Activated CD4-positive, alpha-beta T cell treated with anti-CD3 and anti-CD28 coated beads, Interleukin-2, amount 50 U/mL, for 48 hours (primary cell): ENCODE measurements at places on chromosomes 1 and 21.
A peak's percentile ranks its signal among the peaks of the same experiment; 100 is the strongest.

DNA sequence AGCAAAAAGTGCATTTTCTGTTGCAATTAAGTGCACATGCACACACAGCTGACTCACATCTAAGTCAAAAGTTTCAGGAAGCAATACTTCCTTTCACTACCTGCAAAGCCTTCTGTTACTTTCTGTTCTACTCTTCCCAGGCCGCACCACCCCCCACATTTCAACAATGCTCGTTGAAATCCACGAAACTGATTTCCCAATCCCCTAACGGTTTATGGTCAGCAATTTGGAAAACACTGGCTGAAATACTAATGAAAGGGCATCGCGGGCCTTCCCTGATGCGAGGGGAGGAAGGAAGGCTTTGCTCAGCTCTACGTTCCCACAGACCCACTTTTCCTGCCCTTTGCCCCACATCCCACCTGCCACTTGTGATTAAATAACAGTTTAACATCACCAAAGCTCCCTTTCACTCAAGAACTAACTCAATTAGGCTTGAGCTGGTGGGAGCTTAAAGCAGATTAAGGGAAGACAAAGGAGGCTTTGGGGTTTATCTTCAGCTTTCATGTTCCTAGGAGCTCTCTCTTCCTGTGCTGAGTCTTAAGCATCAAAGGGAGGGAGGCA lies 243.2 kb upstream of the RAB4A start:
- DNase-seq: peak; percentile 11

DNA sequence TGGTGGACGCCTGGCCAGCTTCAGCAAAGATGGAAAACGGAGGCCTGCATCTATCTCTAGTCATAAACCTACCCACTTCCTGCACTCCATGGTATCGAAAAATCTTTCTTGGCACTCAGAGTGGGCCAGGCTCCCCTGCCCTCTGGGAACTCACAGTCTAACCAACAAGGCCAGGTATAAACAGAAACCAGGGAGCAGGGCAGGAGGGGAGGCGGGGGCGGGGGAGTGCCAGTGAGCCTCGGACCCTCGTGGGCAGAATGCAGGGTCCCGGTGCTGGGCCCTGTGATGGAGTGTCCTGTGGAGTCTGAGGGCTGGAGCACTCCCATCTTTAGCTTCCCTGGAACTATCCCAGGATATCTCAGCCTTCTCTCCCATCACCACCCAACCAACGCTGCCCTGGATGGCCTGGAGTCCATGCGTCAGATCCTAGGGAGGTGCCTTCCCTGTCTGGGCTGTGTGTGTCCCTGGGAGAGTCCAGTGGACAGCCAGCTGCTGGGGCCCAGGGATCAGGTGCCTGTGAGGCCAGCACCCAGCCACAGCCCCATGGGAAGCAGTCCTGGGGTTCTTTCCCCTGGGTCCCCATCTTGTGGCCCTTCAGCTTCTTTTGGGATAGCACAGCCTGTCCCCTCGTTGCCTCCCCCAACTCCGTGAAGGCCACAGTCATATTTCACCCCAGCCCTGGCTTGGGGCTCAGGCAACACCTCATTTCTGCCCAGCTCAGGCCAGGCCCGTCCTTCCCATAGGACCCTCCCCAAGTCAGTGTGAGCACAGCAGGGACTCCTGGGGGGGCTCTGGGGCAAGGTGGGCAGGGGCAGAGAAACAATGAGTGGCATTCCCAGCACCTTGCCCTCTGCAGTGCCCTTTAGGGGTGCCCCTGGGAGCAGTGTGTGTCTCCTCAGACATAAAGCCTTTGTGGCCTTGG lies 1.1 kb upstream of the EPS8L3 start:
- no peak for DNase-seq

DNA sequence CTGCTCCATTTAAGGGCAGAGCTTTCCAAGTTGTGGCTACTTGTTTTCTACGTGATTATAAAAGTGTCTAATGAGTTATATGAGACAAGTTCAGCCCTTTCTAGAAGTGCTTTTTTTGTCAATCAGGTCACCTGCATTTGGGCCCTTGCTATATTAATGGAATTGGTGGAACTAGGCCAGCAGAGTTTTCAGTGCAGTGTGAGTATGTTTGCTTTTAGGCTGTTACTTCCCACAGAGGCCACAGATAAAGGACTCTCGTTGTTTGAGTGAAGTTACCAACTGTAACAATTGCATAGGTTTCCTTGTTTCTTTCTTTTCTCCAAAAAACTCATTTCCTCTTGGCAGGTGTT lies 10.9 kb downstream of the SMAP2 start:
- no peak for DNase-seq

GRCh38 chr1:183003203-183003602 lies 20.0 kb upstream of the LAMC1 start:
- no peak for DNase-seq

GRCh38 chr1:48249868-48250267 lies 27.4 kb downstream of the SLC5A9 start:
- no peak for DNase-seq

DNA sequence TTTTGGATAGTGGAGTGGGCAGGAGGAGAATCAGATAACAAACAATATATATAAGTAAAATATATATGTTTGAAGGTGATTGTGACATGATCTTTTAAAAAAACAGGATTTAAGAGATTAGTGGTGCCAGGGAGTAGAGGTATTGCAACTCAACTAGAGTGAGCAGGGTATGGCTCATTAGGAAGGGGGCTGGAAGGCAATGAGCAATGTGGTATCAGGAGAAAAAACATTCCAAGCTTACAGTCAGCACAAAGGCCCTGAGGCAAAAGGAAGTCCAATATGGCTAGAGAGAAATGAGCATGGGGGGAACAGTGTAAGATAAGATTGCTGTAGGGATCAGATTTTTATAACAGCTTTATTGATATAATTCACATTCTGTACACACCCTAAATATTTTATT lies 5.3 kb upstream of the GADD45A start:
- no peak for DNase-seq

- no peak for DNase-seq
Observed at GRCh38 chr1:25737130-25737529, 62.9 kb upstream of the SELENON start.

- no peak for DNase-seq
Observed at GRCh38 chr1:156493742-156494141, 6.8 kb downstream of the MEF2D start.

DNA sequence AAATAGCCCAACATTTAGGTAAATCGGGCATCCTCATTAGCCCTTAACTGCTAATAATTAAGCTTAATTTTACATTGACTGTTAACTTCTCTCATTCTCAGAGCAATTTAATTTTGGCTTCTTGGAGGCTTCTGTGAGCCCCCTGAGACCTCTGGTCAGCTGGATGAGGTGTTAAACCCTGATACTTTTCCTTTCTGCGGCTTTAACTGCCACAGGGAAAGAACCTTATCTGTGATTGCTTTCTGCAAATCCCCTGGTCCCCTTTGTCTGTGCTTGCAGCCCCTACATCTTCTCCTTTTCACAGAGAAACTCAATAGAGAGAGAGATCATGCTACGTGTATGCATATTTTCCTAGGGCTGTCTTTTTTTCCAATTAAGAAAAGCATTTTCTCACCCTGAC lies 184.5 kb upstream of the CSF3R start:
- no peak for DNase-seq

DNA sequence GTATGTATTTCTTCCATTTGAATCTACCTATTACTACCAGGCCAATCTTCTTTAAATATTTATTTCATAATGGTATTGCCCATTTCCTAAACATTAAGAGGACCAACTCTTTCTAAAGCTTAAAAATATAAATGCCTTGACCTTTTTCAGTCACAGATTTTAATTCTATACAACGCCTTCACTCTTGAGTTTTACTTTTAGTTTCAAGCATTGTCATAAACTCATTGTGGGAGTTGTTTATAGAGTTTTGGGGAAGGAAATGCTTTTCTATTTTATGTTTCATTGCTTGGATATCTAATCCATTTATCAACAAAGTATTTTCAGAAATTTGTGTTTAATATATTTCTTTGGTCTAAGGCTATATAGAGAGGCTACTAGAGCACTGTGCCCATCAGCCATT lies 155.8 kb downstream of the DPYD start:
- no peak for DNase-seq

GRCh38 chr1:187168297-187168696 lies 339.5 kb downstream of the PLA2G4A start:
- DNase-seq: no peak

GRCh38 chr1:11318982-11319381 lies 46.0 kb downstream of the UBIAD1 start:
- no peak for DNase-seq

- DNase-seq: no peak
Observed at GRCh38 chr21:19244502-19245187, 841.1 kb upstream of the TMPRSS15 start.

GRCh38 chr1:202397256-202397655 lies 48.8 kb downstream of the PPP1R12B start:
- DNase-seq: no peak

DNA sequence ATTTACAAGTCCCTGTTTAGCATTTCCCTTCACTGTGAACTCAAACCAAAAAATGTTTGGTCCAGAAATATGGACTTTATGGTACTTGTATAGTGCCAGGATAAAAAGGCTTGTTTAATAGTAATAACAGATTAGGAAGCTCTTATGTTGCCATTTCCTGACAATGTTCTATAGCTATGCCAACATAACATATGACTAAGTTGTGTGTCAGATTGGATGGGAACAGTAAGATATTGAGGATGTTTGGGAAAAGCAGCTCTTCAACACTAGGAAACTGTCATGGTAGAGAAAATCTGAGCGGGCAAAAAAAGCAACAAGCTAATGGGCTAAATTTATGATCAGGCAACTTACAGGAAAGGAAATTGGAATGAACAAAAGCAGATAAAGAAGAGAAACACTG lies 287.1 kb upstream of the ADGRL4 start:
- DNase-seq: no peak

GRCh38 chr1:24209097-24209496 lies 22.0 kb upstream of the IFNLR1 start:
- no peak for DNase-seq

DNA sequence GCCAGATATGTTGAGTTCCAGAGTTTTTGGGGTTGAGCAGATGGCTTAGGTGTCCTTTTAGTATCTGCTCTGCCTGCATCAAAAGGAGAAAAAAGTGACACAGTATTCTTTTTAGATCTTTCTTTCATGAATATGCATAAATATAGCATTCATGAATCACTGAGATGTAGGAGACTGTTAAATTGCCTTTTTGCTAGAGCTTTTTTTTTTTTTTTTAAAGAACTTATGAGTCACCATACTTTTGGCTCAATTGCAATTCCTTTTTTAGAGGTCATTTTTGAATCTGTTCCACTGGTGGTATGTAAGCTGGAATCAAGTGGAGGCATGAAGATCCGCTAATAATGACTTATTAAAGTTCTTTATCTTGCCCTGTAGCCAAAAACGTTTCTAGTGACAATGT lies 480.9 kb upstream of the ZRANB2 start:
- DNase-seq: no peak

GRCh38 chr1:53334781-53335180 lies 6.9 kb upstream of the LRP8 start:
- DNase-seq: no peak
